ENCODE measurements at places on chromosomes 12 and 14. TPM values are rescaled to one million over a fixed set of nuclear protein-coding genes. Genes with fewer than 3 reads are reported as not detected.

GRCh38 chr12:21451529-21451928 lies 14.1 kb downstream of the PYROXD1 start:
- H3K27ac ChIP-seq = no peak overlapping the region
- no peak for DNase-seq
- no peak overlapping the region for H3K4me3 ChIP-seq
- H3K4me1 ChIP-seq = no peaks in the 10 kb centered on the region
- H3K27me3 ChIP-seq = no peaks in the 10 kb centered on the region
- H3K36me3 ChIP-seq = peaks cover 15% of the 10 kb centered on the region

The GLIPR1L1 gene
- not detected for total RNA-seq

DNA sequence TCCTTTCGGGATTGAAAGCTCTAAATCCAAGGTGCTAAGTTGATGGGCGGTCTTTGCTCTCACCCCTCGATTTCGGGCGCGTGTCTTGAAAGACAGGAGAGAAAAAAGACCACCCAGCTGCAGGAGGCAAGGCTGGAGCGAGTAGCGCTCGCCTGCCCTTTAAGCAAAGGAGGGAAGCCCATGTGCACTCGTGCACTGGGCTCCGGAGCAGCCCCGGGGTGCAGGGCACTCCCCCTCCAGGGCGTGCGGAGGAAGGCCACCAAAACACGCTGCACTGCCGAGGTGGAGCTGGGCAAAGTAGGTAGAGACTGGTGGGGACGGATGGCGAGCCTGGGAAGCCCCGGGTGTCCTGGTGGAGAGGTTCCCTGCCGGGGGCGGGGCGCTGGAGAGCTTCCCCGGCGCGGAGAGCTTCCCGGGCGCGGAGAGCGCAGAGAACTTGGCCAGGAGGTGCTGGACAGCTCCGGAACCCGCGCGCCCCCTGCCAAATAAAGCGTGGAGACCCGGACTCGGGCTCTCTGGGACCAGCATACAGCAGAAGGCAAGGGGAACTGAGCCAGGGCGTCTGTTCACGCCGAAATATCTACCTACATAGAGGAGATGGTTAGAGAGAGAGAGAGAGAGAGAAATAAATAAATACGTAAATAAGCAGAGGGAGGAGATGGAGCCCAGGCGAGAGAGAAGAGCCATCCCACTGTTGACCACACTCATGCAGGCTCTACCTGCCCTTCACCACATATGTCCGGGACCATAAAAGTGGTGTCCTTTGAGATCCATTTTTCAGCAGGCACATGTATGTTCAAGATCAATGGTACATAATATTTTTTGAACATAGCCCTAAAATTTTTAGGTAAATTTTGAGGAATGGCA lies 662 bp upstream of the NELL2 start:
- peak overlapping the region; percentile 78 for H3K4me3 ChIP-seq
- no peaks in the 10 kb centered on the region for H3K36me3 ChIP-seq
- no peaks in the 10 kb centered on the region for H3K27me3 ChIP-seq
- H3K4me1 ChIP-seq = peaks cover 19% of the 10 kb centered on the region

- H3K27ac ChIP-seq = no peak overlapping the region
- no peaks in the 10 kb centered on the region for H3K4me1 ChIP-seq
- H3K27me3 ChIP-seq = no peaks in the 10 kb centered on the region
- no peak overlapping the region for H3K4me3 ChIP-seq
These were observed 748.8 kb downstream of the C12orf50 start for GRCh38 chr12:87280356-87280755.

DNA sequence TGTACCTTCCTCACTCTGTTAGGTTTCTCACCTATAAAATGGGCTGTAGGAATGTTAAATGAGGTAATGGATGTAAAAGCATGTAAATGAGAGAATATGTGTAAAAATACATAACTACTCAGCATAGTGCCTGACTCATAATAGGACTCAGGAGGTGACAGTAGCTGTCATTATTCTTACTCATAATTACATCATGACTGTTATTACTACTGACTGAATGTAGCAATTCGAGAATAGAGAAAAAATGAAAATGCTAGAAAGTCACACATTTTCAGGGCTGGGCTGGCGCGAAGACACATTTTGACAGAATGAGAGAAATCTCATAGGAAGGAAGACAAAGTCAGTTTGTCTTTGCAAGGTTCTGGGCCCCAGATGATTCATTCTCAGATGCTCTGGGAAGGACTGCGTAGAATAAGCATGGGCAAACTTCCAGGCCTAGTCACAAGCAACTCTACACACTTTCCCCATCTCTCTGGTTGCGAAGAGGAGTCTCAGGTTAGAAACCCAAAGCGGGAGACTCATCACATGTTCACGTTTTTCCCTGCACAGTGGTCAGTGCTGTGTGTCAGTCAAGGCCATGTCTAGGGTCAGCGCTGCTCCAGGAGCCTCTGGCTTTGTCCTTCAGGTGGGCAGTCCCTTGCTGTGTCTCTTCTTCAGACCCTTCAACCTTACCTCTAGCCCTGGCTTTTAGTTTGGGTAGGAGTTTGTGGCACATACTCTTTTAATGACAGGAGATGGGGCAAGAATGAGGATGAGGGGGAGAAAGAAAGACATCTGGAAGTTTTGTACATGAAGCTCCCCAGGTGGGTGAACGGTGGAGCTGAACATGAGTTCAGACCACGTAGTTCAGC lies 8.4 kb downstream of the GPRC5A start:
- no peaks in the 10 kb centered on the region for H3K36me3 ChIP-seq
- H3K27me3 ChIP-seq = no peaks in the 10 kb centered on the region
- H3K4me1 ChIP-seq = peaks cover 90% of the 10 kb centered on the region
- H3K27ac ChIP-seq = peak overlapping the region; percentile 94
- DNase-seq = no peak

The GSG1 gene
- not detected for total RNA-seq

DNA sequence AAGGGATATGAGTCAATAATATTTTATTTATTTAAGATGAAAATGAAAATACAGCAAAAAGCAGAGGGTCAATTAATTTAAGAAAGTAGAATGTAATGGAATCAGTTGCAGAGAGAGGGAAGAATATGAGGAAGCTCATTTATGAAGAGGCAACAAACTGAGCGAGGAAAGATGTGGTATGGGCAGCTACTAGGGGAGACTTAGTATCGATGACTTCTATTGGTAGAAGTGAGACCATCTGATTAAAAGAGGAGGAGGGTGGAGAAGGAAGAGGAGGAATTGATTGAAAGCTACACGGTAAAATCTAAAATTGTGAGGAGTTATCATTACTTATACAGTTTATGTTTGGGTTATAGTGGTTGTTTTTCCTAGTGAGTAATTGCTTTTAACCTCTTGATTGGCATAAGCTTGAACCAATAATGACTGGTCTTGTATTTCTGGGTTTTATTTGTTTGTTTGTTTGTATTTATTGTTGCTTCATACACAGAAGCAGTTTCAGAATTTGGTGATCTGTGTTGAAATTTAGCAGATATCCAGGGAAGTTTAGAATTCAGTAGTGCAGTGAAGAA lies 121.0 kb downstream of the LRRIQ1 start:
- H3K27ac ChIP-seq = no peak overlapping the region
- H3K4me3 ChIP-seq = no peak overlapping the region
- no peaks in the 10 kb centered on the region for H3K36me3 ChIP-seq

DNA sequence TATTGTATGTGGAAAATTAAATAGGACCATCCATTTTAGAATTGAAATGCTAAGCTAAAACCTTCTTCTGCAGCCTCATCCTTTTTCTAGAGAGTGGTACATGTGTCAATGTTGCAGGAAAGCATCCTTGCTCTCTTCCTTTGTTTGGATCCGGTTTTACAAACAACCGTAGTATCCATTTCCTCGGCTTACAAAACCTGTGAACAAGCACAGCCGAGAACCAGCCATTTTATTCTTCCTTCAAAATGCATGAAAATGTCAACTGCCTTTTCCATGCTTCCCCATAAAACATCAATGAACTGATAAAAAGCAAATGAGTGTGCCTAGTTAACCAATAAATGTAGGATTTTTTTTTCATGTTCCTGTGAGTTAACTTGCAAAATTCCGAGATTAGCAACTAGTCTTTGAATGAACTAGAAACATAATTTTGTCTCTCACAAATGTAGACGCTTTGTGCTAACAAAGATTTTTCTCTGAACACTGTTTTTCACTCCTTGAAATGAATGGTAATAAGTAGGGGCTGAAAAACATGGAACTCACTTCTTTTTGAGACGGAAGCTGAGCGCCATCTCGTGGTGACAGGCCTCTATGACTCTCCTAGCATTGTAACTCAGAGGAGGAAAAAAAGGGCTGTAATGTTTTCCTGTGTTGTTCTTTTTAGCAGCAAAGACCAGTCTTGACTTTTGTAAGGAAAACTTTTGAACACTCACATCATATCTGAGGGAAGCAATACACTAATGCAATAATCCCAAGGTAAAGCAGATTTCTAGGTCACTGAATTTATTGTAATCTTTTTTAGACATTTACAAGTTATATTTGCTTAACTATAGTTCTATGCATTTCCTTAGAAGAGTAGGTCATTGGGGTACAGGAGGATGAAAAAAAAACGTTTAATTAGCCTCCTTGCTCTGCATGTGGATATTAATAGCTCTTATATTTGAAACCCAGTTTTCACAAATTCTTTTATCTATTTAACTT lies 157.4 kb upstream of the FOXG1 start:
- H3K4me3 ChIP-seq = no peak overlapping the region
- no peaks in the 10 kb centered on the region for H3K36me3 ChIP-seq
- no peak overlapping the region for H3K27ac ChIP-seq
- H3K27me3 ChIP-seq = no peaks in the 10 kb centered on the region

DNA sequence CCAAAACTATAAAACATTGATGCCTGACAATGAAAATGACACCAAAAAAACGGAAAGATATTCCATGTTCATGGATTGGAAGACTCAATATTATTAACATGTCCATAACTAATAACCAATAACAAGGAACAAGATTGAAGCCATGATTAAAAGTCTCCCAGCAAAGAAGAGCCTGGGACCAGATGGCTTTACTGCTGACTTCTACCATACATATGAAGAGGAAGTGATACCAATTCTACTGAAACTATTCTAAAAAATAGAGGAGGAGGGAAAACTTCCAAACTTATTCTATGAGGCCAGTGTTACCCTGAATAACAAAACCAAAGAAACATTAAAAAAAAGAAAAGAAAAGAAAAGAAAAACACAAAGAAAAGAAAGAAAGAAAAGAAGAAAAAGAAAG lies 54.6 kb upstream of the ATF7IP start:
- no peak overlapping the region for H3K27ac ChIP-seq
- H3K27me3 ChIP-seq = no peaks in the 10 kb centered on the region
- no peaks in the 10 kb centered on the region for H3K36me3 ChIP-seq
- H3K4me1 ChIP-seq = no peaks in the 10 kb centered on the region
- H3K4me3 ChIP-seq = no peak overlapping the region
- no peak for DNase-seq

GRCh38 chr12:80805106-80805505 lies 88.4 kb downstream of the MYF5 start:
- DNase-seq = no peak
- H3K4me1 ChIP-seq = peaks cover 7% of the 10 kb centered on the region
- no peaks in the 10 kb centered on the region for H3K27me3 ChIP-seq
- no peaks in the 10 kb centered on the region for H3K36me3 ChIP-seq

DNA sequence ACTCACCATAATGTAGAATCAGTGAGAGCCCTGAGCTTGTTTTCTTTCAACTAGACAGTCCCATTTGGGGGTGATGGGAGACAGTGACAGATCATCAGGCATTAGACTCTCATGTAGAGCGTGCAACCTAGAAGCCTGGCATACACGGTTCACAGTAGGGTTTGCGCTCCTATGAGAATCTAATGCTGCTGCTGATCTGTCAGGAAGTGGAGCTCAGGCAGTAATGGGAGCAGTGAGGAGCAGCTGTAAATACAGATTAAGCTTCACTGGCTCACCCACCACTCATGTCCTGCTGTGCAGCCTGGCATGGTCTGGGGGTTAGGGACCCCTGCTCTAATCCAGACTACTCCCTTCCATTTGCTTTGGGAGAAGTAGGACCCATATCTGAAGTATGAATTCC lies 55.6 kb downstream of the FNTB start:
- H3K36me3 ChIP-seq = peaks cover 30% of the 10 kb centered on the region
- DNase-seq = no peak
- no peak overlapping the region for H3K27ac ChIP-seq
- no peak overlapping the region for H3K4me3 ChIP-seq
- no peaks in the 10 kb centered on the region for H3K4me1 ChIP-seq
- H3K27me3 ChIP-seq = no peaks in the 10 kb centered on the region

- no peak overlapping the region for H3K27ac ChIP-seq
- no peaks in the 10 kb centered on the region for H3K4me1 ChIP-seq
- H3K27me3 ChIP-seq = no peaks in the 10 kb centered on the region
- H3K4me3 ChIP-seq = no peak overlapping the region
- DNase-seq = no peak
These were observed 43.2 kb upstream of the FBRSL1 start for GRCh38 chr12:132446633-132447326.

GRCh38 chr12:67540920-67541624 lies 107.5 kb upstream of the DYRK2 start:
- no peak for DNase-seq
- H3K36me3 ChIP-seq = no peaks in the 10 kb centered on the region
- no peak overlapping the region for H3K4me3 ChIP-seq
- H3K4me1 ChIP-seq = no peaks in the 10 kb centered on the region

- no peaks in the 10 kb centered on the region for H3K36me3 ChIP-seq
- H3K27me3 ChIP-seq = no peaks in the 10 kb centered on the region
These were observed 883 bp downstream of the FOXJ2 start for GRCh38 chr12:8033153-8034044.

DNA sequence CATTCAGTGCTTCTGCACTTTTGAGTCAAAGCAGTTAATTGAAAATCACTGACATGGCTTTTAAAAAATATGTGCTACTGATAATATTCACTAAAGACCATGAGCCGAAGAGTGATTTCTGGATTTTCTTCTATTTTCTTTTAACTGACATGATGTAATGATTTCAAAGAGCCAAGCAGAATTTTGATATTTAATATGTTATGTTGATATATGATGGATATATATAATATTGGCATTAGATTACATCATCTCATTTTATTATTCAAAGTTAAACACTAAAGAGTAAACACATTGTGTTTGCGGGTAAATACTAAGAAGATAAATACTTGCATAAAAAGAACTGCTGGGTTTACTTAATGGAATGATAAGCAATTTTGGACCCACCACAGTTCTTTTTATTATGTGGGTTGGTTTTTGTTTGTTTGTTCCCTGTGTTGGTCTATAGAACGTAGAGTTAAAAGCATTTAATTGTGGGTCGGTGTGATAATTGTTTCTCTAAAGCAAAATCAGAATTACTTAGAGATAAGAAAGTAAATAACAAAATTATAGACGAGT lies 692 bp downstream of the SPIC start:
- H3K27me3 ChIP-seq = no peaks in the 10 kb centered on the region
- H3K27ac ChIP-seq = no peak overlapping the region
- no peaks in the 10 kb centered on the region for H3K4me1 ChIP-seq

DNA sequence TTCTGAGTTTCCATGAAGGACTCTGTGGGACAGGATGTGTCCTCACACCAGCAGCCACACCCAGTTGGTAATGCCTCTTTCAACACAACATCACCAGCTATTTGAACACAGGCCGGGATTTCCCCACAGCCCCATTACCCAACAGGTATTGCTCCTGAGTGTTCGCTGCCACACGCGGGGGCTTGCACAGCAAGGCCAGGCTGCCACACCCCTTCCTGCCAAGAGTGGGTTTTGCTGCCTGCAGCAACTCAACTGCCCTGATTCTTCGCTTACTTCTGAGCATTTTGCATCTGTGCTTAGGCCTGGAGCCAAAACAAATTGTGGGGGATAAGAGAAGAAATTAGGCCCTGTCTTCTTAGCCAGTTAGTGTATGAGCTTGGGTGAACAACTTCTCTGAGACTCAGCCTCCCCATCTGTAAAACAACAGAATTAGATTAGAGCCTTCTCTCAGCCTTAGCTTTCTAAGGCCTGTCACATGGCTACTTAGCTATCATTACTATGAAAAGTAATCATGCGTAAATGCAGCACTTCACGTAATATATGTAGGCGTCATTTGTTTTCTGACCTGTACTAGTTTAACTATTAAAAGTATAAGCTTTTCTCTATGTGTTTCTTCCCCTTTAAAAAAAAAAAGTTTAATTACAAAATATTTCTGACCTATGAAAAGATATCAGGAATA lies 20.0 kb downstream of the CKAP4 start:
- no peaks in the 10 kb centered on the region for H3K27me3 ChIP-seq
- no peak for DNase-seq
- no peaks in the 10 kb centered on the region for H3K36me3 ChIP-seq
- H3K4me1 ChIP-seq = peaks cover 12% of the 10 kb centered on the region
- no peak overlapping the region for H3K4me3 ChIP-seq
